ENCODE measurements at places on chromosomes 12 and 14.
A peak's percentile ranks its signal among the peaks of the same experiment; 100 is the strongest.

- DNase-seq = no peak
Measured at GRCh38 chr14:66596241-66596985, 88.5 kb downstream of the GPHN start.

DNA sequence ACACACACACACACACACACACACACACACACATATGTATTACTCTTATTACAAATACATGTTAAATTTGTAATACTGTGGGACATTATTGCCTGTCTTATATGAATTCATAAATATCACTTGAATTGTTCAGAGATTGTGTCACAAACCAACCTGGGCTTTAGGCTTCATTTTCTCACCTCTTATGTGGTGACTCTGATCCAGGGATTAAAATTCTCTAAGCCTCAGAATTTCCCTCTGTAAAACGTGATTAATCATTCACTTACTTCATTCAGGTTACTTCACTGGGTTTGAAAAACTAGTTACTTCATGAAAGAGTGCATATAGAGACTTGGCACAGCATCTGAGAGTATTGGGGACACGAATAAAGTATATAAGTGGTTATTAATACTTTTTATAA is 240.3 kb upstream of the PDZRN4 start:
- no peak for DNase-seq

GRCh38 chr12:3251691-3252090 is 174.5 kb downstream of the TSPAN9 start:
- peak; percentile 88 for DNase-seq

DNA sequence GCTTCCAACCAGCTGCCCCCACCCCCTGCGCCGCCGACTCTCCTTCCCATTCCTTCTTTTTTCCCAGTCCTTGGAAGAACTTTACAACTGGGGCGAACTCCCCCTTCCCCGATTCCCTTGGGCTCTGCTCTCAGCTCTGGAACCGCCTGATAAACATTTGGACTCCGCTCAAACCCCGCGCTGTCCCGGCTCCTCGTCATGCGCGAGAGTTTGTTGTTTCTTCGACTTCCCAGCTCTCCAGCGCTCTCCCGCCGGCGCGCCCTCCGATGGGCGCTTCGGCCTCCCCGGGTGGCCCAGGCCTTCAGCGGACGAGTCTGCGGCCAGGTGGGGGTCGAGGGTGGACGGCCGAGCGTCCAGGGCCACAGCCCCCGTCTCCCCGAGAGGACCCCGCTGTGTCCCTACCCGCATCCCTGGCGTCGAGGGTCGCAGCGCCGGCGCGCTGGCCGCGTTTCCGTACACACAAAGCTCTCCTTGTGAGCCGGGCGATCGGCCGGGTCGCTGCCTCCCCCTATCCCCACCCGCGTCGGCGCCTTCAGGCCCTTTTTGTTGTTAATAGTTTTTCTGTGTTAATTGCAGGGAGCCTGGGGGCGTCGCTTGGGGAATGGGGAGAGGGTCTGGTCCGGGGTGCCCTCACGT is 847 bp downstream of the MMP14 start:
- peak; percentile 78 for DNase-seq

DNA sequence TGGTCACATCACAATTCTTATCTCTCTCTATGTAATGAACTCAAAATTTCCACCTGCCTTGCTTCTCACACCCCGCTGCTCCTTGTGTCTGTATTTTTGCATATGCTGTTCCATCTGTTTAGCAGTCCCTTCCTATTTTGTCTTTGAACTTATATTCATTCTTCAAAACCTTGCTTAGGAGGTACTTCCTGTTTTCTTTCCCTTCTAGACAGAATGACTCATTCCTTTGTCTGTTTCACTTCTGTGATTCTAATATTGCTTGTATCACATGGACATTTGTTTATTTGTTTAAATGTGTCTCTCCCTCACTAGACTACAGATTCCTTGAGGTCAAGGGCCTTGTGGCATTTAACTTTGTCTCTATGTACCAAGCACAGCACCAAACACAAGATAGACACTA is 424.2 kb downstream of the ETNK1 start:
- DNase-seq = no peak

GRCh38 chr12:53199700-53200099 is 7.4 kb downstream of the ITGB7 start:
- no peak for DNase-seq

DNA sequence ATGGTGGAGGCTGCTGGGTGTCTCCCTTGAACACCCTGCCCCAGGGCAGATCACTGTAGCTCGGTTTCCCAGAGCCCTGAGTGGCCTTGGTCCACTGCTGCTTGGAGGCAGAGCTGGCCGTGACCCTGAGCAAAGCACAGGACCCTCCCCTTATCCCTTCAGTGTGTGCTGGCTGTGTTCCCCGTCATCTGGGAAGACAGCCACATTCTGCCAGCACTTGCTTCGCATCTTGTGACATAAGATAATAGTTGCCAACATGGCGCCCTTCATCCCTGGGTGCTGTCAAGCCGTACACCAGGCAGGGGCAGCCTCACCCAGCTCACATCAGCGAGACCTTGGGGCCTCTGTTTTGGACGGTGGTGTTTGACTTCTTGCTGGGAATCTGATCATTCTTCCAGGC is 12.1 kb upstream of the ALDH2 start:
- no peak for DNase-seq

DNA sequence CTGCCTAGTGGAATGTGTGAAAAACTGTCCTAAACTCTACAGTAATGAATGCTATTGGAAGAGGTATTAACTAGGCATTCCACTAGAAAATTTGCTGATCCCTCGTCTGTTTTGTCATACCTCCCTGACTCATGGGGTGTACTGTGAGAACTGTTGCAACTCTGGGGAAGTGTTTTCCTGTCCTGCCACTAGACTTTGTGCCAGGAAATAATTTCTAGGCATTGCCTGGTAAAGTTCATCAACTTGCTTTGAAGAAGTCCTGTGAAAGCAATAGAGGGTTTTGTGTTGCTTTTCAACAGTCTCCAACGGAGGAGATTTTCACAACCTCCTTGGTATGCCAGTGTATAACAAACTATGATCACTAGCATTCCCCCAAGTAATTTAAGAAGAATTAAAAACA is 139.9 kb downstream of the AKAP6 start:
- DNase-seq = no peak

- no peak for DNase-seq
Measured at GRCh38 chr12:51661836-51662235, 70.8 kb downstream of the SCN8A start.

DNA sequence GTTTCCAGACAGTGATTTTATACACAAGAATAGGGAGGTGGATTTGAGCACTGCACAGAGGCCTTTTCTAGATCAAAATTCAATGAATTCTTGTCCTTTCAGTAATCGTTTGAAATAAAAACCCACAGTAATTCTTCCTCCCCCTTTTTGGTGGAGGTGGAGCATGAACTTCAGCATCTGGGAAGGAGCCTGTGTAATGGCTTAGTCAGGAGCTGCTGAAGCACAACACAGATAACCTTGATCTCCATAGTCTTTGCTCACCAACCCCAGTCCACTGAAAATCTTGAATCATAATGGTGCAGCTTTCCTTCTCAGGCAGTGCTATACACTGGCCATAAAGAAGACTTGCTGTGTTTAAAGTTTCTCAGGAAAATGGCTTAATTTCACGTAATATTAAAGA is 6.4 kb upstream of the TBPL2 start:
- no peak for DNase-seq

DNA sequence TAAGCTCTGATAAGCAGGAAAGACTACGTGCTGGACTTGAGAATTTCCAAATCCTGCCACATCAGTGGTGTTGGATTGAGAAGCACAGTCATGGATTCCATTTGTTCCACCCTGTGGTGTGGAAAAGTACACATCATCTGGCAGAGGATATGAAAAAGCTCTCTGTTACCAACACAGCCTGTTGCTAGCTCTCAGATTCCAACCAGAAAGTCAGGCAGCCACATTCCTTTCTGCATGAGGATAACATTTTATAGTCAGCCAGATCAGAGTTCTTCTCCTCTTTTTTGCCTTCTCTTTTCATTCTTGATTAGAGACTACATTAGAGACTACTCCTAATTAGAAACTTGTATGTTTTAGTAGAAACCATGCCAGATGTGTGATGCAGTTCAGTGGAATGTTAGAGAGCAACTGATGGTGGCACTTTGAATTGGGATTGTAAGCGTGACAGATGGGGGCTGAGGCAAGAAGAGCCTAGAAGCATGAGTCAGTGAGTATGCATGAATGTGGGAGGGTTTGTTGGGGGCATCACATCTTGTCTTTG is 61.2 kb upstream of the STXBP6 start:
- peak; percentile 94 for DNase-seq

DNA sequence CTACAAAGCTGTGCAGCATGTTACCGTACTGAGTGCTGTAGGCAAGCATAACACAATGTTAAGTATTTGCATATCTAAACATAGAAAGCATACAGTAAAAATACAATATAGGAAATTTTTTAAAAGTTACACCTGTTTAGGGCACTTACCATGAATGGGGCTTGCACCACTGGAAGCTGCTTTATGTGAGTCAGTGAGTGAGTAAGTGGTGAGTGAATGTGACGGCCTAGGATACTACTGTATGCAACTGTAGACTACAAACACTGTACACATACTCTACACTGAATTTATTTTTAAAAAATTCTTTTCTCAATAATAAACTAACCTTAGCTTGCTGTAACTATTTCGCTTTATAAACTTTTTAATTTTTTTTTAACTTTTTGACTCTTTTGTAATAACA is 82.1 kb upstream of the FSCB start:
- no peak for DNase-seq

GRCh38 chr12:79058342-79058741 is 193.8 kb downstream of the SYT1 start:
- no peak for DNase-seq

- no peak for DNase-seq
Measured at GRCh38 chr12:62647586-62647985, 181.0 kb downstream of the MON2 start.

DNA sequence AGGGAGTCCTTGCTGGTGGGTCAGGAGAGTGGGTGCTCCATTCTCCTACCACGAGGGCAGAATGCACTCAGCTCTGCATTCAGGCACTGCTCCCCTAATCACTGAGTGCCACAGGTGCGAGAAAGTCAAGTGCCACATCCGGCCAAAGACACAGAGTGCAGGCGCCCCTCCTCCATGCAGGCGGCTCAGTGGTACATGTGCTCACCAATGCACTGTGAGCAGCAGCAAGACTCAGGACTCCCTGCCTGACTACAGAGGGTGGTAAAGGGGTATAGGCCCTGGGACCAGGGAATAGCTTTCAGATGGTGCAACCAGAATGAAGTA is 32.9 kb downstream of the ZFYVE21 start:
- no peak for DNase-seq

DNA sequence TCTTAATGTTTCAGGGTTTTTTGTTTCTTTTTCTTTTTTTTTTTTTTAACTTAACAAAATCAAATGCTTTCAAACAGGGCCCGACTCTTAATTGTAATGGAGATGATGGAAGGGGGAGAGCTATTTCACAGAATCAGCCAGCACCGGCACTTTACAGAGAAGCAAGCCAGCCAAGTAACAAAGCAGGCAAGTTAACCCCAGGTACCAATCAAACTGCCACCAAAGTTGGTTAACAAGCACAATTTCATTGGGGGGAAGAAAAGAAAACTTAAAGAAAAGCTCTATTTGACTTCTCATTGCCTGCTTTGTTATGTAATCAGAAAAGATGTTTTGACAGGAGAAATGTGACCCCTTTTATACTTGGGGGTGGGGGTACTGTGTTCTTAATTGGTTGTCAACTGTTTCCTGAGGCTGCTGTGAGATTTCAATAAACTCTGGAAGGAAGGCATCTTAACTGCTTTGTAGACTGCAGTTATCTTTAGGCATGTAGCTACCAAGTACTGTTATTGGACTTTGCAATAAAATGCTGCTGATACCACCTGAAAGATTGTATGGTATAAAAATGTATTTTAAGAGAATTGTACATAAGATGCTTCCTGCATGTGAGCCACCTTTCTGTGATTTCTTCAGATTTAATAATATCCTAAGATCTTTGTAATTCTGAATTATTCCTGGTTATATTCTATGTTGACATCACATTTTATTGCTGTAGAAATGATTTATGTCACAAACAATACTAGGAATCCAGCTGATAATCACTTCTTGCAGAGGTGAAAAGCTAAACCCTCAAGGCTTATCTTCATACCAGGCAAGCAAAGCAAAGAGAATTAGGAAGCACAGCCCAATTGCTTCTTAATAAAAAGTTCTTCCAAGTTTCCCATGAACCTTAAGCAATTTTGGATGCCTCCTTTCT is 26.9 kb downstream of the MAPKAPK5 start:
- DNase-seq = no peak

DNA sequence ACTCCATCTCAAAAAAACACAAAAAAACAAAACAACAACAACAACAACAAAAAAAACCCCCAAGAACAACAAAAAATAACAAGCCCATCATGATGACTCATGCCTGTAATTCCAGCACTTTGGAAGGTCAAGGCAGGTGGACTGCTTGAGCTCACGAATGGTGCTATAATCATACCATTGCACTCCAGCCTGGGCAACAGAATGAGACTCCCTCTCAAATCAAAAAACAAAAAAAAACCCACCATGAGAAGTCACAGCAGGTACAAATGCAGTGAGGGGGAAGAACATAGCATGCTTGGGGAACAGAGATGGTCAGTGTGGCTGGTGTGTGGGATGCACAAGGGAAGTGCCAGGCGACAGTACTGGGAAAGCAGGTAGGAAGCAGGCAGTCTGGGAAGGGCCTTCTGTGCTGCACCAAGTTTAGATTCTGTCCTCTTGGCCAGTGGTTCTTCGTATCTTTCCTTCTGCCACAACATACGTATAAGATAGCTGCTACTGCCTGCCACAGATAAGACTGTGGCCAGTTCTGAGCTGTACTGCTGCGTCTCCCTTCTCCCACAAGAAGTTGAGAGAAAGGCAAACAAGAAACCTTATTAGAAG is 28.0 kb downstream of the ATG14 start:
- no peak for DNase-seq

GRCh38 chr14:99240627-99241324 is 31.2 kb downstream of the BCL11B start:
- no peak for DNase-seq

DNA sequence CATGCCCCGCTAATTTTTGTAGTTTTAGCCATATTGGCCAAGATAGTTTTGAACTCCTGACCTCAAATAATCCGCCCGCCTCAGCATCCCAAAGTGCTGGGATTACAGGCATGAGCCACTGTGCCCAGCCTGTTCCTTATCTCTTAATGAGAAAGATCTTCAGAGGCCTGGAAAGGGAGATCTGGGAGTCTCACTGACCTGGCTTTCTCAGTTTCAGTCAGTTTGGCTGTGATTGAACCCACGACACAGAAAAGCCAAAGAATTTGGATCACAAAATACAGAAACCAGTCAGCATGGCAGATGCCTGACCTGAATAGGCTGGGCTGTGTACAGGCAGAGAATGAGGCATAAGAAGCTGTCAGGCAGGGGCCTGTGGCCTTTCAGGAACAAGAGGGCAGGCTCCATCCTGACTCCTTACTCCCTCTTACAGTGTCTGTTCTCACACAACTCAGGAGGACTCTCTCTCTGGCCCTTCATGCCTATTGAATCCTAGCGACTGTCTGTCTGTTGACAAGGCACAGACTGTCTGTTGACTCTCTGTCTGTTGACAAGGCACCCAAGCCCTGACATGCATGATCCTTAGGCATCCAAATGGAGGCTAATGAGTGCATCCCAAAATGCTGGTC is 366.5 kb upstream of the CCDC196 start:
- no peak for DNase-seq

- DNase-seq = no peak
Measured at GRCh38 chr12:62969695-62970094, 34.7 kb upstream of the PPM1H start.

GRCh38 chr12:123532019-123532418 is 1.5 kb downstream of the RILPL1 start:
- DNase-seq = peak; percentile 21

- no peak for DNase-seq
Measured at GRCh38 chr12:110687396-110688169, 1.3 kb downstream of the HVCN1 start.

- no peak for DNase-seq
Measured at GRCh38 chr12:105575235-105575634, 244.7 kb downstream of the C12orf75 start.
